Pulmonary artery endothelial cell (primary cell): ENCODE measurements at places on chromosomes 12 and 14. TPM values are rescaled to one million over a fixed set of nuclear protein-coding genes. Genes with fewer than 3 reads are reported as not detected.

RAD9B gene
- total RNA-seq = 0.25 and 0.40 TPM in 2 replicates

CIROP gene
- total RNA-seq = not detected in 2 replicates

PTHLH gene
- total RNA-seq = 3.0 and 3.4 TPM in 2 replicates

CCDC196 gene
- total RNA-seq = not detected in 2 replicates

RNASE1 gene
- 75.5 and 99.7 TPM in 2 replicates for total RNA-seq

LALBA gene
- total RNA-seq = not detected in 2 replicates

DNA sequence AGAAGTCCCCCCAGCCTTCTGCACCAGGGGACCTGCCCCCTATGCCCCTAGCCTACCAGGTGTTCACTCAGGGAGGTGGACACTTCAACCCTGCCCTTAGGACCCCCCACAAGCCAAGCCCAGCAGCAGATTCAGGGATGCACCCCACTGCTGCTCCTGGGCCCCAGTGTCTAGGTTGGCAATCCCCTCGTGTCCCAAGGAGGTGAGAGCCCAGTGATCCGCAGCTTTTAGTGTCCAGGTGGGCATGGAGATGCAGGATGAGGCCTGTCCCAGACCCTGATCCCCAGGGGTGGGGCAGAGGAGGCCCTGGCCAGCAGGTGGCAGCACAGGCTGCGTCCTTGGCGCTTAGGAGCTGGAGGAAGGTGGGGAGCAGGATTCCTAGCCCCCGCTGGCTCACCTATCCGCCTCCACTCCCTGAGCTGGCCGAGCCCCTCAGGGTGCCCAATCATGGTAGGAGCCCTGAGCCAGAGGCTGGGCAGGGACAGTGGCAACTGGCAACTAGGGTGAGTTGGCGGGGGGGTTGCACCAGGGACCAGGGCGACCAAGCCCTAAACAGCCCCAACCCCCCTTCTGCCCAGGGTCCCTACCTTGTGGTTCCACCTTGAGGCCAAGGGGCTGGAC lies 4.1 kb downstream of the CKB start:
- no peak for DNase-seq

DNA sequence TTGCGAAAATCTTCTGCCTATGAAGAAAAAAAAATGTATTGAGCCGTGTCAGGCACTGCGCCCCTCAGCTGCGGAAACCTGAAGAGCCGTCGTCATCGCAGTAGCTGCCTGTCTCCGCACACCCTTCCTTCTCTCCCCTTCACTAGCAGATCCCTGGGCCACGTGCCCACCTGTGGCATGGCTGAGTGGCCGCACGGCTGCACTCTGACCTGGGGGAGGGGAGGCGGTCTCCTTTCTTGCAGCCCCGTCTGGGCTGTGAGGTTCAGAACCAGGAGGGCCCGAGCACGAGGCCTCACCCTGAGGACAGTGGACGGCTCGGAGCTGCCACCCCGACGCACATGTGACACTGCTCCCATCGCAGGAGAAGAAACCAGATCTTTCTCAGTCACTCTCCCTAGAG lies 24.9 kb downstream of the PGAM5 start:
- no peak for DNase-seq

GRCh38 chr14:102560458-102561261 lies 31.8 kb upstream of the RCOR1 start:
- DNase-seq = no peak

DNA sequence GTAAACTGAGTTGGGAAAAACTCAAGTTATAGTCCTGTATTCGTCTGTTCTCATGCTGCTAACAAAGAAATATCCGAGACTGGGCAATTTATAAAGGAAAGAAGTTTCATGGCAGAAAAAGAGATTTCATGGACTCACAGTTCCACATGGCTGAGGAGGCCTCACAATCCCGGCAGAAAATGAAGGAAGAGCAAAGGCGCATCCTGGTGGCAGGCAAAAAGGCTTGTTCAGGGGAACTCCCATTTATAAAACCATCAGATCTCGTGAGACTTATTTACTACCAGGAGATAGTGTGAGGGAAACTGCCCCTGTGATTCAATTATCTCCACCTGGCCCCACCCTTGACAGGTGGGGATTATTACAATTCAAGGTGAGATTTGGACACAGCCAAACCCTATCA lies 292.6 kb upstream of the SYT1 start:
- DNase-seq = no peak

GRCh38 chr14:51533872-51534553 lies 117.7 kb upstream of the FRMD6 start:
- no peak for DNase-seq

GRCh38 chr12:88856201-88856600 lies 275.9 kb upstream of the KITLG start:
- DNase-seq = no peak

DNA sequence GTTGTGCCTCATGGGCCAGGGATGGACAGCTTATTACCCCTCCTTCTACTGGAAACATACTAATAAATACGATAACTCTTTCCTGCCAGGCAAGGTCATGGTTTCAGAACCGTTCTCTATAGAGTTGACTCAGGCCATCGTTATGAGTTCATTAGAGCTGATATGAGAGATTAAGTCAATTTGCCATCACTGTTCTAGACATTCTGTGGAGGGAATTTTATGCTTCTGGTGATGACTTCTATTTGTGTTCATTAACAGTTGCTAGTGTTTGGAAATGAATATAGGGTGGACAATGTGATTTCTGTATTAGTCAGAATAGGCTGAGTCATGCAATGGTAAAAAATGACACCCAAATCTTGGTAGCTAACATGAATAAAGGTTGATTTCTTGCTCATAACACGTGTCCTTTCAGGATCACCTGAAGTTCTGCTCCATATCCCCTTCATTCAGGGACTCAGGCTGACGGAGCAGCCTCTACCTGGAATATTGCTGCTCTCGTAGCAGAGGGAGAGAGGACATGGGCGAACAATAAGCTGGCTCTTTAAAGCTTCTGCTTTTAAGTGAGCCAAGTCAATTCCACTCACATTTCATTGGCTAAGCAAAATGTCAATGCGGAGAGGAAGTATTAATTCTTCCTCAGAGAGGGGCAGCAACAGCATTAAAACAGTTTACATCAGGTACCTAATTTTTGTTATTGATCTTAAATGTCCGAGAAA lies 18.5 kb upstream of the TBPL2 start:
- no peak for DNase-seq

DNA sequence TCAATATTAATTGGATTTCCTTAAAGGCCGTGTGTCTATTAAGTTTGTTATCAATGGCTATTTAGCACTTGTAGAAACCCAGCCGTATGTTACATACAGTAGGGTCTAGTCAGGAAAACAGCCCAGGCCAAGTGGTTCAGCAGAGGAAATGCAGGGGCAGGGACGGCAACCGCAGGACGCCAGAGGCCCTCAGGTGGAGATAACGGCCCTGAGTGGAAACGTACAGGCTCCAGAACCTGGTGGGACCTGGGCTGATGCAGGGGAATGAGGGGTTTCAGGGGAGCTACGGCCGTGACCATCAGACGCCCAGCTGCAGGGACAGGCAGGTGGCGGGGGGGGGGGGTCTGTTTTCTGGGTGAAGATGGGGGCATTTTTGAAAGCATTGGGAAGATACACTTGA lies 3.7 kb upstream of the ANKLE2 start:
- DNase-seq = no peak

DNA sequence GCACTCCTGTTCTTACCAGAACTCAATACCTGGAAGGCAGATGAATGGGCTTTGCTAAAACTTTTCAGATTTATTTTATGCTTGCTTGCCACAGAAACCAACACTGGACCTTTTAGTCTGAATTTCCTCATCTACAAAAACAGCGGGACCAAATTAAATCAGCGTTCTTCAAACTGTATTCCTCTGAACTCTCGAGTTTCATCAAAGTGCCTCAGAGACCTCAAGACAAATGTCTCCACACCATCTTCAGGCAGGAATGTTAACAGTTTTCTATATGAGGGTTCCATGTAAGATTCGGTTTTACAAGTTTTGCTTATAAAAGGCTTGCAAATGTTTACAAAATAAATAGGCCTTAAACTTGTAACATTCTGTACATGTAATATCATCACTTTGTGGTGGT lies 74.6 kb downstream of the MED13L start:
- DNase-seq = no peak

DNA sequence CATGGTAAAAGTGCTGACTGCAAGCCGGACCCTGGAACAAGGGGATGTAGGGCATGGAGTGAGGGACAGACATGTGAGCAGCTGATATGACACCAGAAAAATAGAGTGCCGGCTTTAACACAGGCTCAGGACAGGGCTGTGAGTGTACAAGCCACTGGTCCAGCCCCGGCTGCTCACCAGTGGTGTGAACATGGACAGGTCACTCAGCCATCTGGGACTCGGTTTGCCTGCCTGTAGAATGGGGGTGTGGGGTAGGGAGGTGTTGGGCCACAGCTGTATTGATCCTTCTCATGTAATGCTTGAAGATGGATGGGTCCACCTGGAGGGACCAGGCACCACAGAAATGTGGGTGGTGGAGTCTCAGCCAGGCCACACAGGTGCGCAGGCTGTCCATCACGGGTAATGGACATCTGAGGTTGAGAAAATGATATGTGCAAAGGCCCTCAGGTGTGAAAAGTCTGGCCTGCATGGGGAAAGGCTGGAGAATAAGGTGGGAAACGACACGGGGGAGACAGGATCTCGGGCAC lies 10.6 kb upstream of the KRT74 start:
- DNase-seq = no peak

DNA sequence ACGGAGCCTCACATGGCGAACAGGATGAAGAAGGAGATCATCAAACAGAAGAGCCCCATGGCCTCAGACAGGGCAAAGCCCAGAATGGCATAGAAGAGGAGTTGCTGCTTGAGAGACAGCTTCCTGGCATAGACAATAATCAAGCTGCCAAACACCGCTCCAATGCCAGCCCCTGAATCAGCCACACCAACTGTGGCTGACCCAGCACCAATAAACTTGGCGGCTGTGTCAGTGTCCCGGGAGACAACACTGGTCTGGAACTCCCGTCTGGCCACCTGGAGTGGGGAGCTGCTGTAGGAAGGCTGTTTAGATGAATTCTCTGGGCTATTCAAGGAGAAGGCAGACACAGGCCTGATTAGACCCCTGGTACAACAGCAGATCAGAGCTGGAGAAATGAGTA lies 100.1 kb downstream of the HEATR5A start:
- DNase-seq = no peak

- DNase-seq = no peak
Observed at GRCh38 chr14:76775695-76776427, 14.6 kb downstream of the VASH1 start.

DNA sequence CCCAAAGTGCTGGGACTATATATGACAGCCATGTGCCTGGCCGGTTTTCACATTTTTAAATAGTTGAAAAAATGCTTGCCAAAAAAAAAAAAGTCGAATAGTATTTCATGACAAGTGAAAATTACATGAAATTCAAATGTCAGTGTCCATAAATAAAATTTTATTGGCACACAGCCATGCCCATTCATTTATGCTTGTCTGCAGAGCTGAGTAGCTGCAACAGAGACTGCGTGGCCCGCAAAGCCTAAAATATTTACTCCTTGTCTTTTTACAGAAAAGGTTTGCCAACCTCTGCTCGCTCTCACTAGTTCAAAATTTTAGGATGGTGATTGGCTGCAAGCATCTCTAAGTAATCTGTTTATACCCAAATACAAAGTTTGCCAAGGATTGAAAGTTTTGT lies 49.2 kb downstream of the TESC start:
- DNase-seq = no peak

DNA sequence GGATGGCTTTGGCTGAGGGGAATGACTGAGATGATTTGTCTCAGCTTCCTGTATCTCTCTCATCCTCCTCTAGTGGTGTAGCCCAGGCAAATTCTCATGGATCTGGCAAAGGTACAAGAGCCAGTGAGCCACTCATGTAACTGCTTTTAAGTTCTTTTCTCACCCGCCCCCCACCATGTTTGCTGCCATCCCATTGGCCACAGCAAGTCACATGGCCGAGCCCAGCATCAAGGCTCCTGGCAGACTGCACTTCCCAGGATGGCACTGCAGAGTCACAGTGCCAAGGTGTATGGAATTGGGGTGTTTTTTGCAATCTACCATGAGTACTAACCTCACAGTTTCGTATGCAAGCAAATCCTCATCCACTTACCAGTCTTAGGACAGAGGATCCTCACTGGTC lies 50.9 kb downstream of the CHST11 start:
- no peak for DNase-seq

- DNase-seq = no peak
Observed at GRCh38 chr12:87382959-87383566, 646.1 kb downstream of the C12orf50 start.

- DNase-seq = no peak
Observed at GRCh38 chr14:98028162-98028561, 1231.0 kb downstream of the VRK1 start.

DNA sequence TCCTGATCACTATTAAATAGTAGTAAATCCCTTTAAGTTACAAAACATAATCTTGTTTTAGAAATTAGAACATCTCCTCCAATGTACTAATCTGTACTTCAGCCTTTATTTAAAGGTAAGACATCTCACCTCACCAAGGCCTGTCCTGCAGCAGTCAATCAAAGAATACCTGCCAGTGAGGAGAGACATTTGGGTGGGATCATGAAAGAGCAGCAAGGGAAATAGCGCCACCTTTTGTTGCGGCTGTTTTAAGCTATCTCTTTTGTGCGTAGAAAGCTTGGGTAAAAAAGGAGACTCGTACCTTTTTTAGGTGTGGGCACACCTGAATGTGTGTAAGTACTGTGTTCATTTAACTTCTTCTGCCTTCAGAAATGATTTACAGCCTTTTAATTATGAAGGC lies 117.8 kb upstream of the TMTC1 start:
- no peak for DNase-seq

GRCh38 chr12:70638639-70639360 lies 1.6 kb upstream of the PTPRB start:
- no peak for DNase-seq

- no peak for DNase-seq
Observed at GRCh38 chr12:4767186-4767585, 47.0 kb downstream of the GALNT8 start.

DNA sequence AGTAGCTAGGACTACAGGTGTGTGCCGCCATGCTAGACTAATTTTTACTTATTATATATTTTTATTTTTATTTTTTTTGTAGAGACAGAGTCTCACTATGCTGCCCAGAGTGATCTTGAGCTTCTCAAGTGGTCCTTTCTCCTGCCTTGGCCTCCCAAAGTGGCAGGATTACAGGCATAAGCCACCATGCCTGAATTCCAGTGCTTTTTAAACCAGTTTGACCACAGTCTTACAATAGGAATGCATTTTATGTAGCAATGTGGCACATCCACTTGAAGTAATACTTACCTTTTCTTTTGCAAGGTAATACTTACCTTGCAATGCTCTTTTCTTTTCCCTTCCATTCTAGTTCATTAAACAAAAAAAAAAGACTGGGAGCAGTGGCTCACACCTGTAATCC lies 38.0 kb upstream of the CPM start:
- no peak for DNase-seq

DNA sequence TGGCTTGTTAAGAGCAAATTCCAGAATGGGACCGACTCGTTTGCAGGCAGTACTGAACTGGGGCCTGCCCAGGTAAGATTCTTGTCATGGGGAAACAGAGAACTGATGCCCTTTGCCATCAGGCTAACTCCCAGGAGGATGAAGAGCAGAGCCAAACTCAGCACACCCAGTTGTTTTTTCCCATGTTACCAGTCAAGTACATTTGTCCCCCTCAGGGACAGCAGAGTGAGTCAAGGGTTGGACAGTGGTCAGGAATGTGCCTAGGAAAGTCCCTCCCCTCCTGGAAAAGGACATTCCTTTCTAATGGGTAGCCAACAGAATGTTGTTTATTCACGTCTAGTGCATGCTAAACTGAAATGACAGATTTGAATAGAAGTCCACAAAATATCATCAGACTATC lies 1.6 kb downstream of the ART4 start:
- peak; percentile 85 for DNase-seq
